ENCODE measurements at places on chromosomes 6 and 20.

- DNase-seq: no peak
Measured at GRCh38 chr20:54337144-54337543, 129.3 kb downstream of the PFDN4 start.

DNA sequence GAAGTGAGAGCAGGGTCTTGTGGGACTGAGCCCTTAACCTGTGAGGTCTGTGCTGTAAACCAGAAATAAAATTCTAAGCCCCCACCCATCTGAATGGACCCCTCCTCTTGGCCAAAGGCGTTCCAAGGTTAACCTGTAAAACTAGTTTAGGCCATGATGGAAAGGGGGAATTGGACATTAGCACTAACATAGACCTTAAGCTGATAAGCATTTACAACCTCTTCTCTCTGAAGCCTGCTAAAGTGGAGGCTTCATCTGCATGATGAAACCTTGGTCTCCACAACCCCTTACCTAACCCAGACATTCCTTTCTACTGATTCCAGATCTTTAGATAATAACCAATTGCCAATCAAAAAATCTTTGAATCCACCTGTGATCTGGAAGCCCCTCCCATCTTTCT is 25.8 kb downstream of the PIGT start:
- DNase-seq: no peak

DNA sequence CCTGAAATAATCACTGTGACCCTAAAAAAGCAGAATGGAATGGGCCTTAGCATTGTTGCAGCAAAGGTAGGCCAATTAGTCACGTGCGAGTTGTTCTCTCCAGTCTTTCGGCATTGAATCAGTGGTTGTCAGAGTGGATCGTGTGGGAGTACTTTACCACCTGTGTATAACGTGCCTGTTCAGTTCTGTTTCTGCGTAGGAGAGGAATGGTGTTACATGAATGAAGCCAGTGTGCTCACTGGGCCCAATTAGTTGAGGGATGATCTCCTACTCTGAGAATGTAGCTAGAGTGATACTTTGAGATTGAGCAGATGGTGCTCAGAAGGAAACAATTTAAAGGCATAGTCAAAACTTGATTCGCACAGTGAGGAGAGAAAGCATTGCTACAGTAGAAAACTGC is 72.4 kb upstream of the KIF25 start:
- DNase-seq: no peak

DNA sequence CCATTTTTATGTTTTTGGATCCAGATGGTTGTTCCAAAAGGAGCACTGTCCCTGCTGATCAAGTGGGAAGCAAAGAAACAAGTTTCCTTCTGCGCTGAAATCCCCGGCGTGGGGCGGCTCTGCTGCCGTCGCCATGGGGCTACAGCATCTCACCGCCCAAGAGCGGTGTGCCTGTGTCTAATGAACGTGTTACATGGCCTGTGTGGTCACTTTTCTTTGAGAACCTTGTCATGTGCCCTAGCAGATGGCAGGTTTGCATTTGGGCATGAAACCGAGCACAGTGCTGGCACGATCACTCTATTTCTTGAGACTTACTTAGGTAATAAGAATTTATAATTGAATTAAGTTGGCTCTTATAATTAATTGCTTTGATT is 51.9 kb downstream of the ZDHHC14 start:
- no peak for DNase-seq

DNA sequence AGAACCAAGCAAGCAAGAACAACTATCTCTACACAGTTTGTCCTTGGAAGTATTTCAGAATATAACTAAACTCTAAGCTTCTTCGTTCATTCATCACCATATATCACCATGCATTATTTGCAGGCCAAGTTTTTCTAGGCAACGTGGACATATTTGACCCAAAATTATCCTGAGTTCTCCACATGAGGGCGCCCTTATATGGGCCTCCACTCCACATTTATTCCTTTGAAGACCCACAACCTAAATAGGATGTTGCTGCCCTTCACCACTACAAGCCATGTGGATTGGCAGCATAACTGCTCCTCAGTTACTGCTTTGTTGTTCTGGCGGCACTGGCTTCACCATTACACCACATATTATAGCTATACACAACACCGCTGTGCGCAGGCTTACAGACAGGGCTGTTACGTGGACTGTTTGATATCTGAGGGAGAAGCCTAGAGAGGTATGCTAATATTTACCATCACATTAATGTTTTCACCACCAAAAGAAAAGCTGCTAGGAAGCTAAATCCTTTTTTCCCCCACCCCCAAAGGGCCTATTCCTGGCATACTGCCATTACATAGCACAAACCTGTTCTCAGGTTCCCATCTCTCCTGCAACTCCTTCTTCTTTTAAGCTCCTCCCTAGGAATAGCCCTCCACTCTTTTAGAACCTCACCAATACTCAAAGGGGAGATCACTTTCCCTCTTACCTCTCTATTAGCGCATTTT is 411.7 kb downstream of the C6orf118 start:
- DNase-seq: no peak

DNA sequence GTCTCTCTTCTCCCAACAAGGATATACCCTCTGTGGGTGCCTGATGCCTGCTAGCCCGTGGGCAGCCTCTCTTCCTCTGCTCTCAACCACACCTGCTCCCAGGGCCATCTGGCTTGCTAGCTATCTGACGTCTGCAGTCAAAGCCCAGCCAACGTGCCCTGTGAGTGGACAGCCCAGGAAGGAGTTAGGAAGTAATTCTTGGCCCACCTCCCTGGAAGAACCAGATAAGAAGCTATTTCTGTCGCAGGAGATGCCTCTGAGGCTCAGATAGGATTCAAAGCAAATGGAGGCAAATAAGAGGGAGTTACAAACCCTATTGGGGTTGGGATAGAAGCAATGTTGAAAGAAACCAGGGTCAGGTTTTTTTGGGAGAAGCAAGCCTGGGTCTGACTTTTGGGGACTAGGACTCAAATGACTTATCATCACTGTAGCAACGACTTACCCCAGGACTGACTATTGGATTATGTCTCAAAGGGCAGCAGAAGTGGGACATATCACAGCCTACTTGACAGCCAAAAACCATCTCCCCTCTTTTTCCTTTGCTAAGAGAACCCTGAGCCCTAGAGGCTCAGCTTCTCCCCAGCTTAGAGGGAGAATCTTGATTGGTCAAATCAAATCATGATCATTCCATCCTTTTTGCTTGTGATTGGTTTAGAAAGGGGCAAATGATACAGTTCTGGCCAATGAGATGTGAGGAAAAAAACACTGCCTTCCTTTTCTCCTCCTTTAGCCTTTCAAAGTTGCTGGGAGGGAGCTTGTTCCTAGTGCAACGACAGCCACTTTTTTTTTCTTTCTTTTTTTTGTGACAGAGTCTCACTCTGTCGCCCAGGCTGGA is 18.0 kb upstream of the CDK5RAP1 start:
- DNase-seq: no peak

- DNase-seq: no peak
Measured at GRCh38 chr6:136895901-136896300, 26.2 kb upstream of the SLC35D3 start.

GRCh38 chr6:105352037-105352617 is 50.8 kb downstream of the PREP start:
- DNase-seq: no peak

DNA sequence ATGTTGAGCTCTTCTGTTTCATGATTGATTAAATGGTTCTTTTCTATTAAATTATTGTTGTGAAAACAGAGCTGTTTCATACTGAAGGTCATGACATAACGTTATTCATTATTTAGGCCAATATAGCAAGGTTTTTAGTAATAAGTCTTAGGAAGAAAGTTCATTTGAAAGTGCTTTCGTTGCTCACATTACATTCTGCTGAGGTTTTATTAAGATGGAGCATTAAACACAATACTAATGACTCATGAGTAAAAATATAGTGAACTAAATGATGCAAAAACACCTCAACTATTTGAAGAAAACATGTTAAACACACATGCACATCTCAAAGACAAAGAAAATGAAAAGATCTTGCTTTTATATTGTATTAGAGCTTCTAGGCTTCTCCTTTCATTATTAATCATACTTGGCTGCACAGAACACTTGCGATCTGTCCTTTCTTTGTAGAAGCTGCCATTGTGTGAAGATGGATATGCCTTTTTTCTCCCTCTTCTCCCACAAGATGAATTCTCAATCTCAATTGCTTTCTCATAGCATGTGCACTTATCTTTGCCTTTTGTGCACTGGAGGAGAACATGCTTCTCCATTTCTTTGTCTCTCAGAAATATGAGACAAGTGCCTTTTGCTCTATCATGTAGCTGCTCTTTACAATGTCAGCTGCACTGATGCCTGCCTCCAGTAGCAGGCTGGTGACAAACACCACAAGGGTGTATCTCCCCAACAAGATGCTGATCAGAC is 312.4 kb downstream of the PHF3 start:
- peak; percentile 8 for DNase-seq

- no peak for DNase-seq
Measured at GRCh38 chr6:1614448-1615150, 4.9 kb downstream of the FOXC1 start.

GRCh38 chr20:23112595-23112994 is 26.5 kb upstream of the CD93 start:
- DNase-seq: no peak

DNA sequence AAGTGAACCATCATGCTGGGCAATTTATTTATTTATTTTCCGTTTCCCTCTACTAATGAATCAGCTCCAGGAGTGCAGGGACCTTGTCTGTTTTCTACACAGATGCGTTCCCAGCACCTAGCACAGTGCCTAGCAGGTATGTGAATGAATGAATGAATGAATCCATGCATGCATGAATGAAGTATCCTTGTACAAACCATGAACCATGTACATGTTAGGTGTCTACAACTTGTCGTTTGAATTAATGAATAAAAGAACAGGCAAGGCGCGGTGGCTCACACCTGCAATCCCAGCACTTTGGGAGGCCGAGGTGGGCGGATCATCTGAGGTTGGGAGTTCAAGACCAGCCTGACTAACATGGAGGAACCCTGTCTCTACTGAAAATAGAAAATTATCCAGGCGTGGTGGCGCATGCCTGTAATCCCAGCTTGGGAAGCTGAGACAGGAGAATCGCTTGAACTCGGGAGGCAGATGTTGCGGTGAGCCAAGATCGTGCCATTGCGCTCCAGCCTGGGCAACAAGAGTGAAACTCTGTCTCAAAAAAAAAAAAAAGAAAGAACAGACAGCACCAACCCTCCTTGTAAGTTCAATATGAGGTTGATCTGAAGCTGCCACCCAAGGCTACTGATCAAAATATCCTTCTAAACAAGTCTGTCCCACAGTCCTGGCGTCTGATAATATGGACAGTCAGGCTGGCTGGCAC is 27.3 kb upstream of the SLC9A8 start:
- no peak for DNase-seq

DNA sequence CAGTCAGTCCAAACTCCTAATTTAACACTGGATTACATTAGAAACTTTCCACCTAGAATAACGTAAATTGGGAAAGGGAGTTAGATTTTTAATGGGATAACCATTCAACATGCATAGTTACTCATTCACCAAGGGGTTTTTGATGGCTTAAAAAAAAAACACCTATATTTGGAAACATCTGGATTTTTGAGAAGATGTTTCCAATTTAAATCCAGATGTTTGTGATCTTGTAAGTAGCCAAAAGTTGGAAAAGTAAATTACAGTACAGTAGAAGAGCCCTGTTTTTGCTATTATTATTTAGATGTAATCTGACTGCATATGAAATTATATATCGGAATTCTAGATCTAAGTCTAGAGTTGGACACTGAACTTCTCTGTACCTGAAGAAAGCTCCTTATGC is 478.2 kb downstream of the CD83 start:
- no peak for DNase-seq

DNA sequence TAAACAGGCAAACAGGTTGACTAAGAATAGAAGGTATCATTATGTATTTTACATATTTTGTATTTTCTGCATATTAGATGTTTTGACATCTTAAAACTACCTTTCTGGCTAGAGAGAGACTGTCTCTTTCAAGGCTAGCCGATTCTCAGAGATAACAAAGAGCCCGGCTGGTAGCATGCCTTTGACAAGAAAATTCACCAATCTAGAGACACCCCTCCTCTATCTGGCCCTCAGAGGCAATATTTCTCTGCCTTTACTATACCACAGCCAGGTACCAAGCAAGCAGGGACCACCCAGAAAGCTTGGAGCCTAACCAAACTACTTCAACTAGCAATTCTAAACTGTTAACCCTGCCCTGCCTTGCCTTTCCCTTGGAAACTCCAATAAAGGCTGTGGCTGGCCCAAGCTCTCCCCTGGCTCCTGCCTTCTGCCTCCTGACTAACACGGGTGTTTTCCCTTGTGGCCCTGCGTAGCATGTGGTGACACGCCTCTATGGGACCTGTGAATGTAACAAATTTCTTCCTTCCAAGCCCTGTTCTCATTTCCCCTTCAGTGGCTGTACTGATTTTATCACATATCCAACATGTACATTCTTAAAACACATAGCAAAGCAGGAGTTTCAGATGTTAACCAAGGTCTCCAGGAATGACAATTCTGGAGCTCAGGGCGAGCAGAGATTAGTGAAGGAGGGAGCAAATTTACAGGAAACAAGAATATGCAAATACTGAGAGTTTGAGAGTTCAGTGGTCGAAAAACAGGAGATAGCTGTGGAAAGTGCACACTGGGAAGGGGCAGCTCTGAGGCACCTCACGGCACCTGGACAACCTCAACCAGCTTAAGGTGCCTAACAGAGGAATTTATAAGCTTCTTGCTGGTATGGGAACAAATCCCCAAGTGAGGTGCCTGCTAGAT is 120.8 kb downstream of the BACH2 start:
- peak; percentile 58 for DNase-seq

DNA sequence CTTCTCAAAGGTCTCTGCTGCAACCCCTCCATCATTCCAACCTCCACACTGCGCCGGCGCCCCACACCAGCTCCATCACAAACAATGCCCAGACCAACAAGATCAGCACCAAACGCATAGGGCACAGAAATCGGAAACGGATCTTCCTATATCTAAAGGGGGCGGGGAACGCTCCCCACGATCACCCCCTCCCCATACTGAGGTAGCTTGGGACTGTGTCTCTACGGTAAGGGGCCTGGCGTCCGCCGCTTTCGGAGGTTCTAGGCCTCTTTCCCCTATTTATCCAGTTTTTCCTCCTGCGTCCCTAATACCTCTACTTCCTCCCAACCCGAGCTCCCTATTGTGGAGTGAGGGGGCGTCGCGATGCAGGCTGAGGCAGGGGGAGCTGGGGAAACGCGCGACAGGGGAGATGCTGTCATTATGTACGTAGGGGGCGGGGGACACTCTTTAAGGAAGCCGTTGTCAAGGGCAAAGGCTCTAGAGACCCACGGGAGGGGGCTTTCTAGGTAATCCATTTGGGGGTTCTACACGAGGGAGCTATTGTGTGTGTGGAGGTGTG is 909 bp downstream of the DNAAF9 start:
- DNase-seq: no peak

GRCh38 chr20:32077190-32077589 is 25.1 kb downstream of the HCK start:
- no peak for DNase-seq

DNA sequence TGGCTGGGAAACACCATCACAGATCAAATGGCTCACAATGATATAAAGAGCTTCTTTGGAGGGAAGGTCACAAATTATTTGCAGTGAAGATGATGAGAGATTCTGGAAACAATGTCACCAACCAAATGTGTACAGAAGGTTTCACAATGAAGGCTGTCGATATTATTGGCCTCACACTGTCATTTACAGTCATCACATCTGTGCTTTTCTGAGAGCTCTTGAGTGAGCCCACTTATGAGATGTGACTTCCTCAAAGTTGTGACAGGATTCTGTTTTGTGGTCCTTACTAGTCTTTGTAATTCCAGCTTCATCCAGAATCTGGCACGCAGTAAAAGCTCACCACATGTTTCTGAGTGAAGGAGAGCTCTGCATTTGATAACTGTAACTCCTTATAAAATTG is 133.6 kb downstream of the LMBRD1 start:
- DNase-seq: no peak
